ENCODE measurements at places on chromosomes 3 and 15.

DNA sequence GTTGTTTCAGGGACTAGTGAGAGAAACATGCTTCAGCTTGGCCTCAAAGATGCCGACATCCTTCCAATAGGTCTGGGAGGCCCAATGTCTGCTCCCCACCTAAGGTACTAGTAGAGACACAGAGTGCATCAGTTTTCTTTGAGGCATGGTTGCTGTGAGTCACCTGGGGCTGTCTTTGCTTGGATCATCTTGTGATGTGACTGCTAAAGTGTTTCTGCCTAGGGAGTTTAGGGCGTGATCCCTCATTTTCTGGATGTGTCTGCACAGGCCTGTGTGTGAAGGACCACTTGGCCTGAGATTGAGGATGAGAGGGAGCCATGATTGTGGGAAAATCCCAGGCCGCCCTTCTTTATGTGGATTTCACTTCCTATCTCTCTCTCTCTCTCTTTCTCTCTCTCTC is 4.8 kb downstream of the GASK1A start:
- no peak for DNase-seq

GRCh38 chr3:51799879-51800749 is 21.1 kb upstream of the IQCF6 start:
- peak; percentile 71 for DNase-seq

DNA sequence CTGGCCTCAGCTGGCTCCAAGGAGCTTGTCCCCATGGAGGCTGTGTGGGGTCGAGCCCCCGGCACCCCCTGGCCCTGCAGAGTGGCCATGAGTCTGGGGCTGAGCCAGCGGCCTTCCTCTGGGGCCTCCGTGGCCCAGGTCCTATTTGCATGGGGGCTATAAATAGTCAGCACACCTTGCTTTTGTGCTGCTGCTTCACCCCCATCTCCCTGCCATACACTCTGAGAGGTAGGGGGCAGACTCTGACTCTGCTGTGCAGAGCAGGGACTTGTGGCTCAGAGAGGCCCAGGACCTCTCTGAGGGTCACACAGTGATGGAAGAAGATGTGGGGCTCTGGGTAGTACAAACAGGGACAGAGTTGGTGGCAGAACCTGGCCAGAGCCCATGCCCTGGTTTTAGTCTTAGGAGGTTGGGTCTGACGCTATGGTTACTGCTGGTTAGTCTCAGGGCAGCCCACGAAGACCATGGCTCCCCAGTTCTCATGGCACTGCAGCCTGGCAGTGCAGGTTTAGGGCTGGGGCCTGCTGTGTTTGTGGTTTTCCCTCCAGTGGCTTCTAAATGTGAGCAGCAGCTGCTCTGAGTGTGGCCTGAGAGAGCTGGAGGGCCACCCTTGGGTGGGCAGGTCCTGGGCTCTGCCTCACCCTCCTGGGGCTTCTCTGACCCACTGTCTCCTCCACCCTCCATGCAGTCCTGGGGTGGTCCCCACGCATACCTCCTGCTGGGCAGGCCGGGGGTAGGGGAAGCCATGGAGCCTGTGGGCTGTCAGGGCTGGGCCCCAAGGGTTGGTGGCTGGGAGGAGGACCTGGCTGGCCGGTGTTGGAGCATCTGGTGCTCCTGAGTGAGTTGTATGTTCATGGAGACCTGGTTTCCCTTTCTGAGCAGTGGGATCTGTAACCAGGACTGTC is 13.6 kb downstream of the PRKCD start:
- no peak for DNase-seq

DNA sequence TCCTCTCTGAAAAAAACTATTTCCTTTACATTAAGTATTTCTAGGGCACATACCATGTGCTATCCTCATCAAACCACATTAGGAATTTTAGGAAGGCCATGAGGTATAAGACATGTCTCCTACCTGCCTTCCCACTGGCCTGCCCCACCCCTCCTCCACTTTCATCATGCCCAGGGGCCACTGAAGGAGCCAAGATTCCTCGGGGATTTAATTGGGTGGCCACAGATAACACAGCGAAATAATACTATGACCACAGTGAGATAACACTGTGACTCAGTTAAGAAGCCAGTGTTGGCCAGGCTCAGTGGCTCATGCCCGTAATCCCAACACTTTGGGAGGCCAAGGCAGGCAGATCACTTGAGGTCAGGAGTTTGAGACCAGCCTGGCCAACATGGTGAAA is 9.8 kb upstream of the BMF start:
- DNase-seq = no peak

DNA sequence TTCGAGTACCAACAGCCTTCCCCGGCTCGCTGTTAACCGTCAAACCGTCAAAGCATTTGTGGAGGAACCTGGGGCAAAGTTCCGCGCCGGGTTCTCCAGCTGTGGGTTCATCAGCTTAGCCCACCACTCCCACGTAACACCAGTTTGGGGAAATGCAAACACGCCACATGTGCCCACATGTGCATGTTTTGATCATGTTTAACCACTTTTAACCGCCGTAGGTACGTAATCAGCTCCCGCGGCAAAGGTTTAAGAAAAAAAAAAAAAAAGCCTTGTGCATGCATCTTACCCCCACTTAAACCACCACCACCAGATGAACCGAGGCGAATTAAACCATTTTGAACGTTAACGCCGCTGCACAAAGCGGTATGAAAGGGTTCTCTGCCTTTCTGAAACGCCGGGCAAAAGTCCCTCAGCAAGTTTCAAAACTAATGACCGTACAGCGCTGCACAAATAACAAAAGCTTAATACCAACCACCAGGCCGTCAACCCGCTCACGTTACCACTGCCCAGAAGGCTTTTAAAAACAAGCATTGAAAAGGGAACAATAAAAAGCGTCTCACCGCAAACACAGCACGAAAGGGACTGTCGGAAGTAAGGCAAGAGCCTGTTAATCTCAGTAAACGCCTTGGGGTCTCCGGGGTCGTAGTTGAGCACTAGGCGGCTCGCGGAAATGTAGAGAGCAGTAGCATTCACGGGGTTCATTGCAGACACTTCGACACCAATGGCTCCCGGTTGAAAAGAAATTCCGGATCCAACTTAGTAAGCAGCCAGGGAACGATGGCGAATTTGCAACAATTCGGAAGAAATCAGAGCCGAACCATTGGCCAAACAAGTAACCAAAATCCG is 1.5 kb downstream of the MSL2 start:
- DNase-seq = peak; percentile 91

- no peak for DNase-seq
These were observed 114.5 kb downstream of the SUCNR1 start for GRCh38 chr3:151987893-151988292.

GRCh38 chr15:59011262-59011952 is 23.9 kb downstream of the RNF111 start:
- no peak for DNase-seq

DNA sequence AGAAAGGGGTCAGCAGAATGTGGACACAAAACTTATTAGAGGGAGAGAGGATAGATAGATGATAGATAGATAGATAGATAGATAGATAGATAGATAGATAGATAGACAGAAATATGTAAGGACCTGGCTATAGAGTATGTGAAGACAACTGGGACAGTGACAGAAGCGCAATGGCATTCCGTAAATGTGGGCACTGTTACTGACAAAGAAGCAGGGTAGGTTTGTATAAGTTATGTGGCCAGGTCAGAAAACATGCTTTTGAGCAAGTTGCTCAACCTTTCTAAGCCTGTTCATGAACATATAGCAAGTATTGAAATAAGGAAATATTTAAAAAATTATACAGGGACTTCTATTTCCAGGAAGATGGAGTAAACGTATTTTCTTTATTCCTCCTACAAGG is 17.3 kb upstream of the SNTN start:
- DNase-seq = no peak

DNA sequence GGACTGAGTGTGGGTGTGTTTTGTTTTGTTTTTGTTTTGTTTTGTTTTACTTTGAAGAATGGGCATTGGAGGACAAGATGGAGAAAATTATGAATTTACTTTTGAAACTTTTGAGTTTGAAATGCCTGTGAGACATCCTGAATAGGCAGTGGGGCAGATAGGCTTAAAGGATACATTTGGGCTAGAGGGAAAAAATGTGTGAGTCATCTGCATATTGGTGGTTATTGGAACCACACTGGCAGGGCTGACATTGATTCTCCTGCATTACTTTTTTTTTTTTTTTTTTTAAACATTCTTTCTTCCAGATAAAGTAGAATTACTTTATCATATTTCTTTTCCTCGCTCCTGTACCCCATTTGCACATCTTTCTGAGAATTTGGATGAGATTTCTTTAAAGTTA is 56.1 kb downstream of the CALML4 start:
- DNase-seq = no peak

DNA sequence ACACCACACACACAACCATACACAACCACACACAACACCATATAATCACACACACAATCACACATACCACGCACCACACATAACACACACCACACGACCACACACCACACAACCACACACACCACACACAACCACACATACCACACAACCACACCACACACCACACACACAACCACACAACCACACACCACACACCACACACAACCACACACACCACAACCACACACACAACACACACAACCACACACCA is 24.2 kb downstream of the CPN2 start:
- DNase-seq = no peak

DNA sequence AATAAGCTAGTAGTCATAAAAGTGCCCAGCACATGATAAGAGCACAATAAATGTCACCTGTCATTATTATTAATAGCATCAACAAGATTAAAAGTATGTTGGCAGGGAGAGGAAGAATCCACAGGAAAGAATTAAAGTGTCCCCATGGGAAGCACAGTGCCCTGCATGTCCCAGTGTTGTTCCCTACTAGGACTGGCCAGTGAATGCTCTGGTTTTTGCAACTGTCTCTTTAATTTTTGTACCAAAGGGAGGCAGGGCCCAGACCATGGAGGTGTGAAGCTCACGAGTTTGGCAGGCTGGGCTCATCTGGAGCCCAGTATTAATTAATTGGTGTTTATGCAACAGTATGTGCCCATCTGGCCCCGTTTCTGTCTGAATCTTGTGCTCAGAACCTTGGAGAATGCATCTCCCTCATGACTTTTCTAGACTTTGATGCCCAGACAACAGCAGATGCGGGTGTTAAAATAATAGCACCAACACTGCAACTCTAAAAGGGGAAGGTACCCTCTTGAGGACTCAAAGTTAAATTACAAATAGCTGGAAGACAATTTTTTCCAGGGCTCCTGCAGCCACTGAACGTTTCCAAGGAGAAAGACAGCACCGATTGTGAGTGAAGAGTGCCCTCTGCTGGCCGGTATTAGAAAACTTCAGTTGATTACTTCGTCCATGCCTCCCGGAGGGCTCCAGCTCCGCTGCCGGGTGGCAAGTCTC is 71.9 kb upstream of the SPATA12 start:
- peak; percentile 60 for DNase-seq

GRCh38 chr3:194514626-194515025 is 27.8 kb upstream of the ATP13A3 start:
- no peak for DNase-seq

GRCh38 chr3:172285844-172286243 is 162.4 kb downstream of the GHSR start:
- DNase-seq = no peak

- DNase-seq = no peak
These were observed 6.2 kb downstream of the STIMATE start for GRCh38 chr3:52891164-52891563.

Measured in Jurkat, Clone E6-1 (cell line).